Activated CD4-positive, alpha-beta T cell treated with anti-CD3 and anti-CD28 coated beads, Interleukin-2, amount 50 U/mL, for 24 hours (primary cell): ENCODE measurements at places on chromosomes 2 and 18.

GRCh38 chr2:41791523-41791922 lies 256.3 kb upstream of the PKDCC start:
- no peak for DNase-seq

DNA sequence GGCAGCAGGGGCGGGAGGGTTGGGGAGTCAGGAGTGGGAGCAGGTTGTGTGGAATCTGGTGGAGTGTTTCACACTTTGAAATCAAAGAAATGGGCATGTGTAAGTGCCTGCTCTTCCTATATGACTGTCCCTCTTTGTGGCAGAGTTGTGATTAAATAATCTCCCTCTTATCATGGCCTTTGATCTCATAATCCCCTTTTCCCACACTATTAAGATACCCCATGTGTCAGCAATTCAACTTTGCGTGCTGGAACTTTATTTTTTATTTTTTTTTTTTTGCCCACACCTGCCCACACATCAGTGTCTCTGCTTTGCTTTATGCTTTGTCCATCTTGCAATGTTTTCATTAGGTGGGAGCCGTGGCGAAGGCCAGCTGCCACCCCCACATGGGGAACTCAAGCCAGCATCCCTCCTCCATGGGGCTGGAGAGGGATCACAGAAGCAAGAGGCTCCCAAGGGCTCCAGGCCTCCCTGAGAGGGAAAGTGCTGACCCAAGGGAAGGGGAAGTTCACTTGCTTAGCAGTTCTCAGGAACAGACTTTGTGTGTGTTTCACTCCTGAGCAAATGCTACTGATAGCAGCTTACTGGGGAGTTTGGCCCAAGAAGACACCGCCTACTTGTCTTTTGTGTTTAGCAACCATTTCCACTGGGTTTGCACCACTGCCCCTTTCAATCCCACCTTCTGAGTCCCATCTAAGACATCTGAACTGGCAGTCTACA lies 243.4 kb downstream of the BCL11A start:
- DNase-seq, result no peak

DNA sequence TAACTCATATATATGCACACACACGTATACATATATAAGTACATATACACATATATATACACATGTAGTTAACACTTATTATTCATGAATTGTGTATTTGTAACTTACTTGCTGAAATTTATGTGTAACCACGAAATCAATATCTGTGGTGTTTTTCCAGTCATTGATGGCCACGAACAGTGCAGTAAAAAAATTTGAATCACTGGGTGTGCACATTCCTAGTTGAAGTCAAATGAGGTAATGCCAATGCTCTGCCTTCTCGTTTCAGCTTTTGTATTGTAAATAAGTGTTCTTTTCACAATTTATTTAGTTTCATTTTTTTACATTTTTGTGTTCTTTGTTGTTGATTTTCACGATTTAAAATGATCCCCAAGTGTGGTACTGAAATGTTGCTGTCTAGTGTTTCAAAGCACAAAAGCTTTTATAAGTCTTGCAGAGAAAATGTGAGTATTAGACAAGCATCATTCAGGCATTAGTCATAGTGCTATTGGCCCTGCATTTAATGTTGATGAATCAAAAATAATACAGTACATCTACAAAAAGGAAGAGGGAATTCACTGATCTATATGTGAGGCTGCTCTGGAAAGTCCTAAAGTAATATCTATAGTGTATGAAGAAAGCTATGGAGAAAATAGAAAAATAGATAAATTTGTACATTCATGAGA lies 419.0 kb downstream of the DSC3 start:
- no peak for DNase-seq

- no peak for DNase-seq
These were observed 129.1 kb downstream of the DDX1 start for GRCh38 chr2:15720561-15721307.

GRCh38 chr2:54081574-54081973 lies 33.8 kb upstream of the ACYP2 start:
- no peak for DNase-seq

- DNase-seq, result no peak
These were observed 503.9 kb downstream of the IRS1 start for GRCh38 chr2:226295681-226296080.

DNA sequence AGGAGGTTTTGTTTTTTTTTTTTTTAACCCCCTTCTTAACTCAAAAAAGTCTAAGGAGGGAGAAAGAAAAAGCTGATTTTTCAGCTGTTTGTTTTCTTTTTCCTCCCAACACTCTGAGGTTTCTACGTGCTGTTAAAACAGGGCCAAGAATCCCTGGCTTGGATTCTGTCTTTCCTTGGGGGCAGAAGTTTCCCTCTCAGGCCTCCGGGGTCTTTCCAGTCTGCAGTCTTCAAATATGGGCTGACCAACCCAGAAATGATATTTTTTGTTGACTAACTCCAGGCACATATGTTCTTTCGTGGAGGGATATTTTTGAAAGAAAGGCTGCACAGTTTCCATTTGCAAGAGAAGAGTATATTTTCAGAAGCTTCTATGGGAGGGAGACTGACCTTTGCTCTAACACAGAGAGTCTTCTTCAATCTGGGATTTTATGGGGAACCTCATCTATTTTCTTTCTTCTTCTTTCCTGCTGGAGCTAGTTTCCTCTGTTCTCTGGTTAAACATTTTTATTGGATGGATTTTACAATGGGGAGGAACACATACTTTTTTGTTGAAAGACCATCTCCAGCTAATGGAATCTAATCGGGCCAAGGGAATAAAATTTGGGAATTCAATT lies 93.3 kb upstream of the SPRED2 start:
- no peak for DNase-seq

- DNase-seq, result no peak
These were observed 47.7 kb downstream of the COLEC12 start for GRCh38 chr18:452816-453215.

- no peak for DNase-seq
These were observed 56.9 kb downstream of the AFTPH start for GRCh38 chr2:64581018-64581417.

GRCh38 chr2:172969609-172970008 lies 106.0 kb upstream of the MAP3K20 start:
- no peak for DNase-seq

DNA sequence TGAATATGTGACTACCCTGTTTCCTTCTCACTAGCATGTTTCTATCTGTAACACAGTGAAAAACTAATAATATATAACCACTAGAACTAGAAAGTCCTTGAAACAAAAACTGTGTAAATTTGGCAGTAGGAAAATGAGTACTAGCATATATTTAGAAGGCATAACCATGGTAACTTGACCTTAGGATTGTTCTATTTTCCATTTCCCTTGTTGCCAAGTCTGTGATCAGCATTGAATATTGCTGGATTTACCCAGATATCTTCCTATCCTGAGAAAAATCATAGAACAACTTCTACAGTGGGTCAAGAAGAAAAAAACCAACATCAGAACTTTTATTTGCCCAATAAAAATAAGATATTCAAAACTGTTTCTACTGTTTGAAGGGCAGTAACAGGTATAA lies 563.9 kb upstream of the NRXN1 start:
- no peak for DNase-seq

DNA sequence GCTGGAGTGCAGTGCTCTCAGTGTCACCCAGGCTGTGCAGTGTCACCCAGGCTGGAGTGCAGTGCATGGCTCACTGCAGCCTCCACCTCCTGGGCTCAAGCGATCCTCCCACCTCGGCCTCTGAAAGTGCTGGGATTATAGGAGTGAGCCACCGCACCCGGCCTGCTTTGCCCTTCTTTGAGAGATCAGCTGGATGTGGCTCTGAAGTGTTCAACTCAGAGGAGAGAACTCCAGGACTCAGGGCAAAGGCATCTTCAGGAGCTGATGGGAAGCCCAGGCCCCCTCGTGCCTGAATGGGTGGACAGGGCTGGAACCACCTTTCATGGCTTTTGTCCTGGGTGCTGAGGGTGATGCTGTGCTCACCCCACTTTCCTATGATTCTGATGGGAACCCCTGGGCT lies 52.0 kb upstream of the HAAO start:
- no peak for DNase-seq

- no peak for DNase-seq
These were observed 217.8 kb downstream of the ANAPC1 start for GRCh38 chr2:111666160-111666559.

DNA sequence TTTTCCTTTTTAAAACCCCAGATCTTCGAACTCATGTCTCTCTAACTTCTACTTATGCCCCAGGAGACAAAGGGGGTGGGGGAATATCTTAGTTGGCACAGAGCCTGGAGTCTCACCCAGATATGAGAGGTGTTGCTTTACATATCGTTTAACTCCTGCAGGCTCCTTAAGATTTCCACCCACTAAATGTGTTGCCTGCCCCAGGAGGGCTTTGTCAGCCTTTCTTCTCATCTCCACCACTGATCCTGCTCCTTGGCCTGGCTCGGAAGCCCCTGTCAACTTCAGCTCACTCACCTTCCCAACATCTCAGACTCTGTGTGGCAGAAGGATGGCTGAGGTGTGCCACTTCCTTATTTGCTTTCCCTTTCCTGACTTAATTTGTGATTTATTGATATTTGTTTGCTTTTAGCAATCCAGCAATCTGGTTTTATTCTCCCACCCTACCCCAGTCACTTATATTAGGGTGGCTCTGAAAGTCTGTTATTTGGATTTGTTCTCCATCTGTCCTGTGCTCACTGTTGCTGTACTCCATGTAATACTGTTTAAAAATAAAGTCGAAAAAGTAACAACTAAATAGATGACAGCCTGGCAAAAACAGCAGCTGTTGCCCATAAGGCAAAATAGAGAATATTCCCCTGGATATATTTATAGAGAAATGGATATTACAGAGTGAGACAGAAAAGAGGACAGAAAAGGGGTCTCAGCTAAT lies 200.6 kb downstream of the ZBTB7C start:
- DNase-seq, result no peak

GRCh38 chr2:156532989-156533388 lies 96.8 kb downstream of the GPD2 start:
- no peak for DNase-seq

GRCh38 chr2:209422191-209422754 lies 1.6 kb upstream of the MAP2 start:
- no peak for DNase-seq
